ENCODE measurements at places on chromosomes 2 and 18.

DNA sequence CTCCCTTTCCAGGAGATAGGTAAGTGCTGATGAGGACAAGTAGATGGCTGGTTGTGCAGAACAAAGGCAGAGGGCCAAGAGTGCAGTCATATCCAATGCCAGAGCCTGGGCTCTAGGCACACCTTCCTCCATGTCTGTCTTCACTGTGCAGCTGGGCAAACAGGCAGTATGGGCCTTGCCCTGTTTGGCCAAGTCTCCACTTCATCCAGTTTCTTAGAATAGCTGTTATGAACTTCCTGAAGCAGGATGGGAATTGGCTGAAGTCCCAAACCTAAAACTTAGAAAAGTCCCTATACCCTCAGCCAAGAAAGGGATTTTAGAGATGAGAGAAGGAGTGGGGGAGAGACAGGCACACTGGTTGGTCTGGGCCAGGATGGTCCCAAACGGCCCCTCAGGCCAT is 37.5 kb upstream of the CYP26B1 start:
- no peak overlapping the region for H3K4me3 ChIP-seq
- no peaks in the 10 kb centered on the region for H3K4me1 ChIP-seq
- DNase-seq = no peak
- H3K27ac ChIP-seq = no peak overlapping the region
- H3K36me3 ChIP-seq = no peaks in the 10 kb centered on the region
- no peaks in the 10 kb centered on the region for H3K27me3 ChIP-seq

DNA sequence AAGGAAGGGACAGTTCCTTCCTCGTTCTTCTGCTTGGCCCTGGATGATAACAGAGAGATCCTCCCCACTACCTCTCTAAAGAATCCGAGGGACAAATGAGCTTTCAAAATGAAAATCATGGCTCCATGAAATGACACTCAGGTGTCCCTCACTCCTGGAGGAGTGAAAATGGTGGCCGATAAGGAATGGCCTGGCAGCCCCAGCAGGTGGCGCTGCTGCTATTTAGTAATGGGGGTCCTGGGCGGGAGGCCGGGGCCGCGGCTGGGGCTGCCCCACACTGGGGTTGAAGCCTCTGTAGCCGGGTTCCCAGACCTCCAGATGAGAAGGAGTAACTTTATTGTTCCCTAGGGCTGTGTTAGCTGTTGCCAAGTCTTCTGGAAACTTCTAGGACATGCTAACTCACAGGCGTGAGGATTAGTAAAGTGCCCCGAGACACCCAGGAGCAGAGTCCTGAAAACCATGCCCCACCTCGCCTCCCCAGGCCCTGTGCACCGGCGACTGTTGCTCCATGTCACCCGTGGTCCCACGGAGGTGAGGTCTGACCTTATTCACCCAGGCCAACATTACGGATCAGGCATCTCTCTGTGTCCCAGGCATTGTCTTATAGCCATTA is 138.0 kb downstream of the CTIF start:
- H3K36me3 ChIP-seq = no peaks in the 10 kb centered on the region
- H3K27me3 ChIP-seq = no peaks in the 10 kb centered on the region
- no peak overlapping the region for H3K4me3 ChIP-seq
- peaks cover 59% of the 10 kb centered on the region for H3K4me1 ChIP-seq
- peak overlapping the region; percentile 56 for H3K27ac ChIP-seq

DNA sequence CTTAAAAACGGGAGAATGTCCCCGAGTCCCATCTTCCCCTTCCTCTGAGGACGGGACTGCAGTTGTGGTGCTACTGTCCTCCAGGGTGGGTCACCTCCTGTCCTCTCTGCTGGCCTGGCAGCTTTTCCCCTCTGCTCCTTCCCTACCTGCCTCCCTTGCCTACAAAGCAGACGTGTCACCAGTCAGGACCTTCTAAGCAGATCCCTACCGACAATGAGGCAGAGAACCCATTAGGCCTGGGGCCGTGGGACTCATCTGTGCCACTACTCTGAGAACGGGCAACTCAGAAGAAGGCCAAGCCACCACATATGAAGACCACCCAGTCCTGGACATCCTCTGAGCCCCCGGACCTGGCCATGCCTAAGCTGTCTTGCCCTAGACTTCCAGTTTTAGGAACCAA is 103.0 kb upstream of the TEX51 start:
- H3K4me1 ChIP-seq = peaks cover 40% of the 10 kb centered on the region
- H3K4me3 ChIP-seq = no peak overlapping the region
- H3K27ac ChIP-seq = no peak overlapping the region
- no peak for DNase-seq
- no peaks in the 10 kb centered on the region for H3K27me3 ChIP-seq

- H3K27me3 ChIP-seq = no peaks in the 10 kb centered on the region
- H3K4me1 ChIP-seq = no peaks in the 10 kb centered on the region
Measured at GRCh38 chr2:121471532-121472469, 58.9 kb upstream of the RNU4ATAC start.

DNA sequence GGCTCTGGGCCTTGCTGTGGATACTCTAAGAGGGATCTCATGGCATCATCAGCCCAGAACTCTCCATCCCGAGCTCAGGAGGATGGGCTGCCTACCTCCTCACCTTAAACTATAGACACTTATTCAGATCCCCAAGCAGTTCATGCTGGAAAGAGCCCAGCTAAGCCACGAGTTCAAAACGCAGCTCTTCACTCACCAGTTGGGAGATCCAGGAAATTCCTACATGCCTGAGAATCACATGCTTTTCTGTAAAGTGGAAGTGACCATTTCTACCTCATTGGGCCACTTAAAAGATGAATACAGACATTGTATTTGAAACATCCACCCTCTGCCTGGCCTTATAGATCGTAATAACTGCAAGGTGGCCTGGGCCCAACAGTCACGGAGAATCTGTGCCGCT is 6.6 kb downstream of the ATOH8 start:
- peaks cover 31% of the 10 kb centered on the region for H3K27me3 ChIP-seq
- no peaks in the 10 kb centered on the region for H3K36me3 ChIP-seq
- H3K4me1 ChIP-seq = peaks cover 25% of the 10 kb centered on the region
- no peak overlapping the region for H3K27ac ChIP-seq

All from CD14-positive monocyte (primary cell).